ENCODE measurements at places on chromosomes 12 and 14.
A peak's percentile ranks its signal among the peaks of the same experiment; 100 is the strongest.

DNA sequence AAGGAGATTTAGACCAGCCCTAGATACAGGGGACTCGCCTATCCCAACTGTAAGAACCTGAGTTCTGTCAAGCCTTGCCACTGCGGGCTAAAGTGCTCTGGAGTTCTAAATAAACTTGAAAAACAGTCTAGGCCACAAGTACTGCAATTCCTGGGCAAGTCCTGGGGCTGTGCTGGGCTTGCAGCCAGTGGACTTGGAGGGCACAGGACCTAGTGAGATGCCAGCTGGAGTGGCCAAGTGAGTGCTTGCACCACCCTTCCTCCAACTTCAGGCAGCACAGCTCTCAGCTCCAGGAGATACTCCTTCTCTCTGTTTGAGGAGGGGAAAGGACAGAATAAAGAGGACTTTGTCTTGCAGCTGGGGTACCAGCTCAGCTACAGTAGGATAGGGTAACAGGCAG, 307.6 kb upstream of the FBXO33 start:
- no peak for DNase-seq

GRCh38 chr12:64180951-64181350, 41.1 kb downstream of the KICS2 start:
- DNase-seq = no peak

- DNase-seq = no peak
These were observed 78.8 kb upstream of the EVL start for GRCh38 chr14:99986396-99986795.

- DNase-seq = peak; percentile 58
These were observed 18.6 kb downstream of the PSMC1 start for GRCh38 chr14:90274808-90275457.

GRCh38 chr14:94426526-94426925, 26.1 kb downstream of the SERPINA11 start:
- no peak for DNase-seq

GRCh38 chr12:45522227-45522626, 207.3 kb upstream of the ARID2 start:
- DNase-seq = no peak

GRCh38 chr12:15728118-15728598, 61.0 kb downstream of the EPS8 start:
- no peak for DNase-seq

DNA sequence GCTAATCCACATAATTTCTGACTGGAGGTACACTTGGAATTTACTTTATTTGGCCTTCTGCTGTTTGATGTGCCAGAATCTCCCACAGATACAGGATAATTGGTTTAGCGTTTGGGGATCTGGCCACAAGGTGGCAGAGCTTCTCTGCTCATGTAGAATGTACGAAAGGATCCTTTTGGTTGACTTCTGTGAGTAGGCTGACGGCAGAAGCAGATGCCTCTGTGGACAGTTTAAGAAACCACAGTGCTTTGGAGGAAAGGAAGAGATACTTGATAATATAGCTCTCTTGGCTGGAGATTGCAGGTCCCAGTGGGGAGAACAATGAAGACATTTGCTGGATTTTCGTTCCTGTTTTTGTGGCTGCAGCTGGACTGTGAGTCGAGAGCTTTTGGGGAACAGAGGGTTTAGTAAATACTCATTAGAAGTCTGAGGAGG, 75.3 kb upstream of the OR4E1 start:
- peak; percentile 70 for DNase-seq

DNA sequence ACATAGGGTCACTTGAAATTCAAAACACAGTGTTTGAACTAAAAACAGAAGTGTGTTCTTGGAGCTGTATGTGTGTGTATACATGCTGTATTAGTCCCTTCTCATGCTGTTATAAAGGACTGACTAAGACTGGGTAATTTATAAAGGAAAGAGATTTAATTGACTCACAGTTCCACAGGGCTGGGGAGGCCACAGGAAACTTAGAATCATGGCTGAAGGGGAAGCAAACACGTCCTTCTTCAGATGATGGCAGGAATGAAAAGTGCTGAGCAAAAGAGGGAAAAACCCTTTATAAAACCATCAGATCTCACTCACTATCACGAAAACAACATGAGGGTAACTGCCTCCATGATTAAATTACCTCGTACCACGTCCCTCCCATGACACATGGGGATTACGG, 224.1 kb downstream of the BCAT1 start:
- DNase-seq = peak; percentile 35

DNA sequence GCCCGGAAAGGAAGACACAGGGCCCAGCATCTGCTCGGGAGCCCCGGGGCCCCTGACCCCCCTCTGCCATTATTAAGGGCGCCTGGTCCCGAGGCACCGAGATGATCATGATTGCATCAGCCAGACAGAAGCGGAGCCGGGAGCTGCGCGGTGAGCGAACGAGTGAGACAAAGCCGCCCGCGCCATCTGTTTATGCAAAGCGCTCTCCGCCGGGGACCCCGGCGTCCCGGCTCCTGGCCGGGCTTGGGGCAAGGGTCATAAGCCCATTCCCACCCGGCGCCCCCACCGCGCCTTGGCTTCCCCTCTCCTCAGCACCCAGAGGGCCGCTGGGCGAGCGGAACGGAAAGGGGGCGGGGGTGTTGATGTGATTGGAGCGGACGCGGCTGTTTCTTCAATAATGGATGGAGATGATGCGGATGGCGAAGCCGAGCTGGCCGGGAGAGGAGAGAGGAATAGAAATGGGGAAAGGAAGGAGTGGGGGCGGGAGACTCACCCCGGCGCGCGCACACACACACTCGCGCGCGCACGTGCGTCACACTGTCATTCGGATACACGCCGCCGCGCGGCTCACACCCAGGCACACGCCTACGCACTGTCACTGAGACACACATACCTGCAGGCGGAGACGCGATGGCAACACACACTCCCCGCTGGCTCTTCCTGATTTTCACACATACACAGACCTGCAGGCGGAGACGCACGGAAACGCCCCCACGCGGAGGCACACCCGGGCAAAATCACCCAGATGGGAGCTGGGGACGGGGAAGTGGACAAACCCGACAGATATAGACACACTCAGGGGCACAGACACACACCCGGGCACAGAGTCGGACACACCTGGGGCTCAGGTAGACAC, 10.7 kb downstream of the STAC3 start:
- peak; percentile 83 for DNase-seq

DNA sequence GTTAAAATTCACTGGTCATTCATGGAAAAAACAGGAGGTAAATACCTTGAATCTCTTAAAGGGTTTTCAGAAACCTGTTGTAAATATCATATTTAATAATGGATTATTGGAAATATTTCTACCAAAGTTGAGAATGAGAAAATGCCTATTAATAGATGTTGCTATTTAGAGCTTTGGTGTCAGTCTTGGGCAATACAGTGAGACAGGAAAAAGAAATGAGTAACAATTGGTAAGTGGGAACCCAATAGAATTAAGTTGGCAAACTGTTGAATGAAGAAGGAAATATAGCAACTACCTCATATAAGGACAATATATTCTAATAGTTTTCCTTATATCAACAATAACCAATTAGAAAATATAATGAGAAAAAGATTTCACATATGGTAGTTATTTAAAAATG, 78.0 kb downstream of the ATF7IP start:
- no peak for DNase-seq

- DNase-seq = no peak
These were observed 87.7 kb downstream of the PELI2 start for GRCh38 chr14:56205881-56206280.

GRCh38 chr14:94770815-94771157, 873 bp upstream of the GSC start:
- no peak for DNase-seq

GRCh38 chr14:49619730-49620129, 696 bp downstream of the RPL36AL start:
- DNase-seq = no peak

DNA sequence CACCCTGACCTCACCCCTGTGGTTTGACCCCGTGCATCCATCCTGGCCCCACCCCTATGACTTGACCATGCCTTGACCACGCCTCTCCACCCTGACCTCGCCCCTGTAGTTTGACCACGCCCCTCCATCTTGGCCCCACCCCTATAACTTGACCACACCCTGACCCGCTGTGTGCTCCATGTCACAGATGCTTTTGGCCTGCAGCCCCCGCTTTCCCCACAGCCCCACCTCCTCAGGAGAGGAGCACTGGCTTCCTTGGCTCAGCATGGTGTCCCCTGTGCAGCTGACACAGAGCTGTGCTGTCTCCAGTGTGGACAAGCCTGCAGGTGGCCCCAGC, 269.9 kb upstream of the SFSWAP start:
- DNase-seq = no peak

- no peak for DNase-seq
These were observed 100.2 kb downstream of the RIMBP2 start for GRCh38 chr12:130615861-130616345.

DNA sequence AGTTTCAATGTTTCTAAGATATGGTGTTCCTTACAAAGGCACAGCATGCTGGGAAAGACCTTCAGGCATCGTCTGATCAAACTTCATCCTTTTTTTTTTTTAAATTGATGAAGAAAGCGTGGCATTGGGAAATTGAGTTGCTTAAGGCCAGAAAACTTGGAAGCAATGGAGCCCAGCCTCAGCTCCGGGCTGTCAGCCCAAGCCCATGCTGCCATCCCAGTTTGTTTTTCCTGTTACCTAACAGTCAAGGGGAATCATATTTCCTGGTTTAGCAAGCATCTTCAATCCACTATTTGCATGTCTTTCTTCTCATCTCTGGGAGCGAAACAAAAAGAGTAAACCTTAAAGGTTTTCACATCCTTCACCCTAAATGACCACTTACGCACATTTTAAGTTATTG, 200.2 kb downstream of the CHST11 start:
- DNase-seq = no peak

DNA sequence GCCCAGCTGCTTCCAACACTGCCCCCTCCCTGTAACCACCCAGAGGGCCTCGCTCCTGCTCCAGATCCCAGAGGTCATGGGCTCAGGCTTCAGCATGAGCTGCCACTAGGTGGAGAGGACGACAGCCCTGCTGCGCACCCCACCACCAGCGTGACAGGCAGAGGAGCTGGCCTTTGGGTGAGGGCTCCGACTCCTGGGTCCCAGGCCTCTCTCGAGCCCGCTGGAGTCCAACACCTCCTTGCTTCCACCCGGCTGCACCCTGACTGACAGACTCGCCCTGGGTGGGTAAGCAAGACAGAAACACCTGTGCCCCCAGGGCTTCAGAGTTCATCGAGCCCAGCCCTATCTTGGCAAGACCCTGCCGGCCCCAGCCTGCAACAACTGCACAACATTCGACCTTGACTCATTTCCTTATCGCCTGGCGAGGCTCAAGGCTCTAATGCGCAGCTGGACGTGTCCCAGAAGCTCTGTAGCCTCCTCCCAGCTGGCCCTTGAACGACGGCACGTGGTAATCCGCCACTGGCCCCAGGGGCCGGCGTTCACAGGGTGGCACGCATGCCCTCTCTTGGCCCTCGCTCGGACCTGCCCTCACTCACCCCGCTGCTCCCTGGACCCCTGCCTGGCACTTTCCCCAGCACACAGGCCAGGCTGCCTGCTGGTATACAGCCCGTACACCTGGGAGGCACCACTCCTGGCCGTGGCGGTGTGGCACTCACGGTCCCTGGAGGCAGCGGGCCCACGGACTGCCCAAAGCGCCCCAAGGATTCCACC, 28.0 kb downstream of the VPS37B start:
- DNase-seq = no peak

- no peak for DNase-seq
These were observed 153.1 kb upstream of the DCN start for GRCh38 chr12:91335699-91336098.

All from activated CD4-positive, alpha-beta T cell treated with anti-CD3 and anti-CD28 coated beads for 48 hours (primary cell).